NCI-H1417 treated with DMSO at 0.1 percent for 48 hours (cell line): ENCODE measurements at places on chromosomes 7 and 10.
A peak's percentile ranks its signal among the peaks of the same experiment; 100 is the strongest.

GRCh38 chr7:104142147-104142546 is 65.7 kb downstream of the ORC5 start:
- DNase-seq: no peak

GRCh38 chr10:125201108-125201524 is 40.8 kb upstream of the CTBP2 start:
- DNase-seq: no peak

DNA sequence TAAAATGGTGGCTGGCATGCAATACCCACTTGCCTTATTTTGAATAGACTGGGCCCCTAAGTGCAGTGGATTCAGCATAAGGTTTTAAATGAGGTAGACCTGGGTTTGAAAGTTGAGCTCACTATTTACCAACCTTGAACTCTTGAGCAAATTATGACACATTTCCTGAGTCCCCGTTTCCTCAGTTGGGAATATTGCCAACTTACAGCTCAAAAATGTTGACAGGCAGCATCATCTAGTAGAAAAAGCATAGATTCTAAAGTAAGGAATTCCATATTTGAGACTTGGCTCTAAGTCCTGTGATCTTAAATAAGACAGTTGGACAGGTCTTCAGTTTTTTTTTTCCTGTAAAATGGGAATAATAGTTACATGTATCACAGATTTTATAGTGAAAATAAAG is 305.5 kb downstream of the ACTR3B start:
- DNase-seq: no peak

DNA sequence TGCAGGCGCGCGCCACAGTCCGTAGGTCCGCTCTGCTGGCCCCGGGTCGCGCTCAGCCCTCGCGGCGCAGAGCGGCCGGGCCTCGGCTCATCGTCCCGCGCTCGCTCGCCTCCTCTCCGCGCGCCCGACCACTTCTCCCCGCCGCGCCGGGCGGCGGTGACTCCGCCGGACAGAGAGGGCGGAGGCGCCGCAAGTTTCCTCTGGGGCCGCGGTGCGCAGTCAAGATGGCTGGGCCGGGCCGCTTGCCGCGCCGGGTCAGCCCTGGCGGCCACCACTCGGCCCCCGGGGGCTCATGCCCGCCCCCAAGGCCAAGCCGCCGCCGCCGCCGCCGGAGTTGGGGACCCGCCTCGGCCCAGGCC is 441 bp downstream of the FZD8 start:
- no peak for DNase-seq

DNA sequence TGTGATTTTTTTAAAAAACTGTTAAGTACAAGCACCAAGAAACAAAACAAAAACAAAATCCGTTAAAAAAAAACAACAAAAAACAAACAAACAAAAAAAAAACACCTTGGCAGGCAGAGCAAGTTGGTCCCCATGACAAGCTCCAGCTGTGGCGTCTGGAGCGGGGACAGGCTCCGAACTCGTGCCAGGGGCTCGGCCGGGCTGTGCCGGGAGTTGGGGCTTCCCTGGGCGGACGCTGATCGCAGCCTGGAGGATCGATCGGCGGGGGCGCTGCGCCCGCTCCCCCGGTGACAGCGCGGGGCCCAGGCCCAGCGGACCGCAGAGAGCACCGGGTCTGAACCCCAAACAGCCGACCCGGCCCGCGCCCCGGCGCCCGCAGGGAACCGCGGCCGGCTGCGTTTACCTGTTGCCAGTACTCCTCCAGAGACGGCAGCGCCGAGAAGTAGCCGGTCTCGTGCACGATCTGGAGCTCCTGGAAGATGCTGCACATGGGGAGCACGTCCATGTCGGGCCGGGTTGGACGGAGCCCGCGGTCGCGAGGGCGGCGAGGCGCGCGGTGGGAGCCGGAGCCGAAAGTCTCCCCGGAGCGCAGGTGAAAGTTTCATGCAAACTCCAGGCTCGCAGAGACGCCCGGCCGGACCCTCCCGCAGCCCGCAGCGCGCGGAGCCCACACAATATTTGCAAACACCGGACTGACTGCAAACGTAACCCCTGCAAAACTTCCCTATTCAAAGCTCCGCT is at the start of gene KLF6:
KLF6 (minus strand) TSS at position 700 of the 741 bp plus-strand sequence; CDS start at position 505, 195 bp downstream.
- no peak for DNase-seq

DNA sequence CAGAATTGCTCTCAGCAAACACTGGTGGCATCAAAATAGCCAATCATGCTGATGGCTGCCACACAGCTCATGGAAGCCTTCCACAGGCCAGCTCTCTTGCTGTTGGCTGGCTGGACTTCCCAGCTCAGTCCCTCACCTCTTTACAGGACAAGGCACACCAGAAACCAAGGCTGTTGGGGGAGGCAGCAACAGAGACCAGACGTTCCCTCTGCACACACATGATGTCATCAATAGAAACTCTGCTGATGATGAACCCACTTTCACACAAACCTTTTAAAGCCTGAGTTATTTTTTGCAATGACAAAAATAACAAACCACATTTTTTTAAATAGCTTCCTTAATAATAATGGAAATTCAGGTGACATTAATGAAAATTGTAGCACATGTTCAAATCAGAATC is 300.9 kb upstream of the C7orf33 start:
- no peak for DNase-seq

GRCh38 chr10:42934351-42934811 is 142.5 kb upstream of the RET start:
- DNase-seq: no peak

- no peak for DNase-seq
Measured at GRCh38 chr7:112015146-112015545, 191.1 kb downstream of the DOCK4 start.

GRCh38 chr7:115850774-115851173 is 179.8 kb downstream of the TFEC start:
- DNase-seq: no peak

- DNase-seq: no peak
Measured at GRCh38 chr10:132061030-132061429, 4.7 kb upstream of the JAKMIP3 start.

DNA sequence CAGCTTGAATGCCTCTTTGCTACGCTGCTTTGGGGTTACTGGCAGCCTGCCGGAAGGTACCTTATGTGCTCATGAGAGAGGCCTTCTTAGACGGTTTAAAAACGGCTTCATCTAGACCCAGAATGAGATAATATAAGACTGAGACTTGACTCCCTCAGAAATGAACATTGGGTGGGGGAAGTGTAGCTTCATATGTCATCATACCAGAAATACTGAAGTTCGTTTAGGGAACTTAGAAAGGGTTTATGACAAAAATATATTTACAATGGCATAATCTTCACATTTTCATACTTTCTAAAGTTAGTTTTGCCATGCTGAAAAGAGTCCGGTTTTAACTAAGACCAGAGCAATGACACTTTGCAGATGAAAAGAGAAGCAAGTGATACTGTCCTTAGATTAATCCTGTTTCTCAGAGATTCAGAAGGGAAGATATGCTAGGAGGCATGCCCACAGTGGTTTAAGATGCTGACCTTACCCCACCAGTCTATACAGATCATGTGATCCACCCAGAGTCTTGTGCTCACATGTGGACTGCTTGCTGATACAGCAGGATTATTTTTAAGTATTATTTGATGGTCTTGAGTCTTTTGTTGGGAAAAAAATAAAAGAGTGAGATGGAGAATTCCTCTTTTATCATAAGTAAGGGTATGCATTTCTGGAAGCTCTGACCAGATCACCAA is 40.8 kb upstream of the HGF start:
- DNase-seq: no peak

DNA sequence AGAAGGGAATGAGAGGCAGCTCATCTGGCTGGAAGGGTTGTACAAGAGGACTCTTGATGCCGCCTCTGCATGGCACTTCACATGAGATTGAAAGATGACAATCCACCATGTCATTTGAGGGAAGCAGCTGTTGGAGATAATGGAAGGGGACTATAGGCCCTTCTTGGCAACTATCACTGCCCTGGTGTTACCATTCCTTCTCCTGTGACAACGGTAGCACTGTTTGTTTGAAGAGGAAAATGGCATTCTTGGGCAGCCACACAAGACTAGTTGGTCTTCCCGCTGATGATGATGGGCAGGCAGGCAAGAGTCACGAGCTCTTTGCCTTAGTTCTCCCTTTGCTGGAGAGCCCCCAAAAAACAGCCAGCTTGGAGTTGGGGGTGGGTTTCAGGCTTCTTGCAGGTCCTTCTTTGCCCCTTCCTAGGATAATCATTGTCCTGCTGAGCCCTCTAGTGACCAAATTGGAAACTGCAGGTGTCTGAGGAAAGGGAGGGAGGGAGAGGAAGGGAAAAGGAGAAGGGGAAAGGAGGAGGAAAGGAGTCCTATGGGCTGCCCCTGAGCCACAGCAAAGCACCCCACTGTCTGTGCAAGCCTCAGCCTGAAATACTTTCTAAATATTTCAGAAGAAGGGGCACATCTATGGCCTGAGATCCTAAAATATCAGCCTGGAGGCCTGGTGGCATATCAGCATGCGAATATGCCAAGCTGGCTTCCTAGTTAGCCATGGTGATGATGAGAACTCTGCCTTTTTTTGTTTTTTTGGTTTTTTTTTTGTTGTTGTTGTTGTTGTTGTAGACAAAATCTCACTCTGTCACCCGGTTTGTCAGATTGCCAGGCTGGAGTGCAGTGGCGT is 165.6 kb upstream of the KMT2E start:
- DNase-seq: no peak

- no peak for DNase-seq
Measured at GRCh38 chr7:127066974-127067373, 185.8 kb downstream of the GRM8 start.

DNA sequence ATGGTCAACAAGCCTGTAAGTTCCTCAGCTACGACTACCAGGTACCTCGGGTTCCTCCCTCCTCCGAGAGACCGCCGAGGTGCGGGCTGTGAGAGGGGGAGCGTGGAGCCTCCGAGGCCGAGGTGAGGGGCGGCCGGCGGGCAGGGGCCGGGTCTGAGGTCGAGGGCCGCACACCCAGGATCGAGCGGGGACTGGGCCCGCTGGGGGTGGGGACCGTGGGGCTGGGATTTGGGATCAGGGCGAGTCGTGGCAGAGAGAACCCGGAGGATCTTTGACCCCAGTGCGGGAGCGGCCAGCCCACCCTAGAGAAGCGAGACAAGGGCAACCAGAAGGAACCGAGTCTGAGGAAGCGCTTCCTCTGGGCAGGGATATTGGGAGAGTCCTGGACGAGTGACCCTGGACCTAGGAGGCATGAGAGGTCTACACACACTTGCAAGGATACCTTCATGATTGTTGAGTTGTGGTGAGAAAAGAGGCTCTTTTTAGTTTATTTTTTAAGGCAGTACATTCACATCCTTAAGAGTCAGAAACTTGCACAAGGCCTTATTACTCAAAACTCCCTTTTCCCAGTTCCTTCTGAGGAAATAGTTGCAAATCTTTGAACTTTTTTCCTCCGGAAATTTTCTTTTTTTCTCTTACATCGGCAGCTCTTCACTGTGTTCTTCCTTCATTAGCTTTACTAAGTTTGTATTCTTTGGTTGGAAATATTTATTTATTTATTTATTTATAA is 395 bp downstream of the ZNF487 start:
- no peak for DNase-seq

DNA sequence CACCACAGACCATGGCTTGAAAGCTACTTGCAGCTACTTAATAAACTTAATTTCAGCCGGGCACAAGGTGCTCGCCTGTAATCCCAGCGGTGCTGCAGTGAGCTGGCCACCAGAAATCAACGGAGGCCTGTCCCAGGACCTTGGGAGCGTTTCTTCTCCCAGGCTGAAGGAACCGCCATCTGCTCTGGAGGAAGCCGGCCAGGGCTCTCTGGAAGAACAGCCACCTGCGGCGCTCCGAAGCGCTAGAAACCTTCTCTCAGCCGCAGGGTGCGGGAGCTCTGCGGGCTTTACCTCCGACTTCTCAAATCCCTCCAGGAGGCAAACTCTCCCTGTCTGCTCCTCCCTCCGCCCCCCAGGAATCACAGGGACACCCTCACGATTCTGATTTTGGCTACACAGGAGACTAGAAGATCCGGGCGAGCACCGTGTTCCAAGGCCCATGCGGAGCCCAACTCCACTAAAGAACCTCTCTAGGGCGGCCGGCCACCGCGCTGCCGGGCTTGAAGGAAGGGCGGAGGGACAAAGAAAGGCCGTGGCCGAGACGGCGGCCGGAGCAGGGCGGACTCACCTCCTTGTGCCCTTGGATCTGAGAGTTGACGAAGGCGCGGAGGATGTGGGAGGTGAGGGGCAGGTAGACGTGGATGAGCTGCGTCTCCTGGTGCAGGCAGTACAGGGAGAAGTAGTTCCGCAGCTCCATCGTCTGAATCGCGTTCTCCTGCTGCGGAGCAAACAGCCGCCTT is 14.4 kb downstream of the NUDT1 start:
- no peak for DNase-seq

- no peak for DNase-seq
Measured at GRCh38 chr10:44684661-44685060, 226.5 kb upstream of the TMEM72 start.

DNA sequence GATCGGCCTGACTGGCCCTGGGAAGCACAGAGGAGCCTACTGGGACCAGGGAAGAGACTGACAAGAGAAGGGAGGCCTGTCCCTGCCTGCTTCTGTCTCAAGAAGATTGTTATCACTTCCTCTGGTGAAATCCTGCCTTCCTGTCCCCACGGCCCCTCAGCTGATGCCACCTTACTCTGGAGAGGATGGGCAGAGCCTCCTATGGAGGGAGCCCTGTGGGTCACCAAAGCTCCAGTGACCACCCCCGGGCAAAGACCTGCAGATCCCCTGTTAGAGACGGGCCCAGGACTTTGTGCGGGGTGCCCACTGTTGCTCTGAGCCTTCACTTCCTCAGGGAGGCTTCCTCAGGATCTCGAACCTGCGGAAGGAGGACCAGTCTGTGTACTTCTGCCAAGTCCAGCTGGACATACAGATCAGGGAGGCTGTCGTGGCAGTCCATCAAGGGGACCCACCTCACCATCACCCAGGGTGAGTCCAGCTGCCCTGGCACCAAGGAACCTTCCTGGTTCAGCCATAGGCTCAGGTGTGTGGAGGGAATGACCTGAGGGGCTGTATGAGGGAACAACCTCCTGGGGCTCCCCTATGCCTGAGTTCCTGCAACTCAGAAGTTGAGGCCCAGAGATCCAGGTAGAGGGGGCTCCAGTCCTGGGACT is 1.4 kb upstream of the PILRB start:
- no peak for DNase-seq

DNA sequence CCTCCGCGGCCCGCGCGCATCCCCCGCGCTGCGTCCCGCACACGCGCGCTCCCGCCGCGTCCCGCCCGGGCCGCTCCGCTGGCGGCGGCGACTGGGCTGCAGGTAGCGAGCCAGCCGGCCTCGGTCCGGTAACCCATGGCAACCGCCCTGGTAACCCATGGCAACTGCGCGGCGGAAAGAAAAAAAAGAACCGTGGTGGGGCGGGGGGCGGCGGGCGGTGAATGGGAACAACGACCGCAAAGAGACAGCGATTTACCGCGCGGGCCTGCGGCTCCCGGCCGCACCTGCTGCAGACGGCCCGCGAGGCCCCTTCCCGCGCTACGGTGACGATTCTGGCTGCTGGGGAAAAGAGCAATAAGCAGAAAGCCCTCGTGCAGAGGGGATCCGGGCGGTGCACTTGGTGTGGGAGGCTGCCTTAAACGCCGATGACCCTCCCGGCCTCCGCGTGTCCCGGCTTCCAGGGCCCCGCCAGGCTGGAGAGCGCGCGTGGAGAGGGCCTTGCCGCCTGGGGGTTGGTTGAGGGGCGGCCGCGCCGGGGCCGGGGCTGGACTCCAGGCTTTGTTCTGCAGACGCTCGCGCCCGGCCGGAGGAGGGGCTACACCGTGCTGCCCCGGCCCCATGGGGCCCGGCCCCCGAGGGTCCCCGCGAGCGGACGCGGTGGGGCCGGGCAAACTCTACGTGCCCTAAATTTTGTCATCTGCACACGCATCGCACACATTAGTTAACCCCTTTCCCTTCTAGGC is 84.7 kb downstream of the SNX10 start:
- peak; percentile 64 for DNase-seq
